ENCODE measurements at places on chromosomes 5 and 9.

DNA sequence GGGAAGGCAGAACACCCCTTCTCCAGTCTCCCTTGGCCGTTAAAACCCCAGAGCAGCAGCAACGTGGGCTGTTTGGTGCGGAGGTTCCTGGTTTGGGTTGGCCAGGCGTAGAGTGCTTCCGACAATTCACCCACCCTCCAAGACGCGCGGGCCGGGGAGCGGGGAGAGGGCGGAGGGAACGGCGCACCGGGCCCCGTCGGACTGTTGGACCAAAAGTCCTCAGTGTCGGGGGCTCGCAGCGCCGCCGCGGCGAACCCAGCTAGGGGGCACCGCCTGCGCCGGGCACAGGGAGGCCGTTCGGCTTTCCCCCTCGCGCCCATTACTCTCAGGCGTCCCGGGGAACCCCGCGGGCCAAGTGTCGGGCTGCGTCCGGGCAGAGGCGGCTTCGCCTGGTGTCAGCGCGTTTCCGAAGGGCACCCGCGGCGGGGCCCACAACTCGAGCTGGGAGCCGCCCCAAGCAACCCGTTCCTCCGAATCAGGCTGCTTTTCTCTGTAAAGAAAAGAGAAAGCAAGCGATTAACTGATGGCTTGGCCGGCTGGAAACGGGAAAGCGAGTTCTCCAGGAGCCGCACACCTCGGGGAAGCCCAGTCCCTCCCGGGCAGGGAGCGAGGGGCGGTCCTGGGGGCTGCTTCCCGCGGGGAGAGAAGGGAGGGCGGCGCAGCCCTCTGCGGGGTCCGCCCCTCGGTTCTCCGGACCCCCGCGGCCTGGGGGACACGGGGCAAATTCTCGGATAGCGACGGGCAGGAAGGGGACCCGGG, 145.5 kb downstream of the ERCC6L2 start:
- no peak for DNase-seq

DNA sequence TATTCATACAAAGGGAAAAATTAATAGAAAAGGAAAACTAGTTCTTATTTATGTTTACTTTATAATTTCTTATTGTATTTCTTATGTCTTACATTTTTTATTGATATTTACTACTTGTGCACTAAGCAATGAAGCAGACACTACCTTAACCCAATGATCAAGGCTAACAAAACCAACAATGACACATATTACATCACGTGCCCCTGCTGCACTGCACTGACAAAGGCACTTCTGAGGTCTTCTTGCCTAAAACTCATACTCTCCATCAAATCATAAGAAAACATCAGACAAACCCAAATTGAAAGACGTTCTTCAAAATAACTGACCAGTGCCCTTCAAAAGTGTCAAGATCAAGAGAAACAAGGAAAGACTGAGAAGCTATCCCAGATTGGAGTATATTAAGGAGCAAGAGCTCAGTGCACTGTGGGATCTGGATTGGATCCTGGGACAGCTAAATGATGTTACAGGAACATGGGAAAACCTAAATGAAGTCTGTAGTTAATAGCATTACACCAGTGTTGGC, 230.9 kb downstream of the AUH start:
- DNase-seq = no peak

- DNase-seq = peak; percentile 31
These were observed 259.9 kb upstream of the TARS1 start for GRCh38 chr5:33180900-33181299.

GRCh38 chr5:125826214-125826613, 597.0 kb upstream of the GRAMD2B start:
- no peak for DNase-seq

DNA sequence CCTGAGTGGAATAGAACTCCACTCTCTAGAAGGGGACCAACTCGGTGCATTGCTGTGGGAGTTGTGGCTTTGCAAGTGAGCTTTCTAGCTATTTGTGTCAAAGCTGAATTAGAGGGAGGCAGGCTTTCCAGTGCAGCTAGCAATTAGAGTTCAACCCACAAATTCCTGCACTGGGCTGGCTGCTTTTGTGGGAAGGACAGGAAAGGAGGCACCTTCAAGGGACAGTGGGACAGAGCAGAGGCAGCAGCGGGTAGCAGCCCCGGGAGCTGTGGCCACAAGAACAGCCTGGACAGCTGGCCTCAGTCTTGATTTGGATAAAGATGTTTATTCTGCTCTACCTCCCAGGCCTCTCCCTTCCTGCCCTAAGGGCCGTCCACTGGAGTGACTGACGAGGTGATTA, 83.7 kb upstream of the SLIT3 start:
- DNase-seq = no peak
